ENCODE measurements at places on chromosomes 16 and 17.
A peak's percentile ranks its signal among the peaks of the same experiment; 100 is the strongest.

- H3K4me1 ChIP-seq = peaks cover 11% of the 10 kb centered on the region
- DNase-seq = no peak
- H3K4me3 ChIP-seq = no peak overlapping the region
- H3K27ac ChIP-seq = no peak overlapping the region
- H3K36me3 ChIP-seq = no peaks in the 10 kb centered on the region
Observed at GRCh38 chr16:54174201-54174600, 112.4 kb downstream of the IRX3 start.

DNA sequence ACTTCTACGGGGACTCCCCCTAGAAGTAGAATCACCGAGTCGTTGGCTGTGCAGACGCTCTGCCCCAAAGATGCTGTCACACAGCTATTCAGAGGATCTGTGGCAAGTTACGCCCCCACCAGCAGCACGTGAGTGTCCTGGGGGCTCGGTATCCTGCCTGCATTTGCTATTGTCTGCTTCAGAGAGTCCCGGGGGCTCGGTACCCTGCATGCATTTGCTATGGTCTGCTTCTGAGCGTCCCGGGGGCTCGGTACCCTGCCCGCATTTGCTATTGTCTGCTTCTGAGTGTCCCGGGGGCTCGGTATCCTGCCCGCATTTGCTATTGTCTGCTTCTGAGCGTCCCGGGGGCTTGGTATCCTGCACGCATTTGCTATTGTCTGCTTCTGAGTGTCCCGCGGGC is 23.8 kb upstream of the ZNF469 start:
- H3K36me3 ChIP-seq = no peaks in the 10 kb centered on the region
- H3K27ac ChIP-seq = no peak overlapping the region
- H3K27me3 ChIP-seq = peaks cover 30% of the 10 kb centered on the region
- H3K4me3 ChIP-seq = no peak overlapping the region

- H3K4me1 ChIP-seq = peaks cover 10% of the 10 kb centered on the region
- peaks cover 6% of the 10 kb centered on the region for H3K36me3 ChIP-seq
- peaks cover 25% of the 10 kb centered on the region for H3K27me3 ChIP-seq
- no peak overlapping the region for H3K27ac ChIP-seq
- H3K4me3 ChIP-seq = no peak overlapping the region
Observed at GRCh38 chr17:10316801-10317542, 55.8 kb downstream of the MYH13 start.

DNA sequence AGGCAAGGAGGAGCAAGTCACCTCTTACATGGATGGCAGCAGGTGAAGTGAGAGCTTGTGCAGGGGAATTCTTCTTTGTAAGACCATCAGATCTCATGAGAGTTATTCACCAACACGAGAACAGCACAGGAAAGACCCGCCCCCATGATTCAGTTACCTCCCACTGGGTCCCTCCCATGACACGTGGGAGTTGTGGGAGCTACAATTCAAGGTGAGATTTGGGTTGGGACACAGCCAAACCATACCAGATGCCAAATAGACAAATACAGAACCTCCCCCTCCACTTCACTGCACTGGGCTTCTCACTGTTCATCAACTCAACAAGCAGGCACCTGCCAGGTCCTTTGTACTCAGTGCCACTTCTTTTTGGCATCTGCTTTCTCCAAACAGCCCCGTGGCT is 100.2 kb downstream of the WSCD1 start:
- no peaks in the 10 kb centered on the region for H3K36me3 ChIP-seq
- peaks cover 80% of the 10 kb centered on the region for H3K27me3 ChIP-seq
- no peak overlapping the region for H3K4me3 ChIP-seq
- DNase-seq = peak; percentile 9
- H3K27ac ChIP-seq = no peak overlapping the region

DNA sequence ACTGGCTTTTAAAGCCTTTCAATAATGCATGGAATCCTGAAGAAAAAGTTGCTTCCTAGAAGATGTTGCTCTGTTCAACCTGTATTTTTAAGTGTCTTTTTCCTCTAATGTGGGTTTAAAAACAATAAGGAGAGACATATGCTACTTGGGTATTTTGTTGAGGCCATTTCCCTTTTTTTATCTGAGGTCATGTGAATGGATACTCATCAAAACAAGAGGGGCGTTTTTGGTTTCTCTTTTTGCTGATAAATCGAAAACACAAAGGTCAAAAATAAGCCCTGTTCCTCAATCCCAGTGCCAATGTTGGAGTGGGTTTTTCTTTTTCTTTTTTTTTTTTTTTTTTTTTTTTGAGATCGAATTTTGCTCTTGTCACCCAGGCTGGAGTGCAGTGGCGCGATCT is 468.0 kb upstream of the RBFOX1 start:
- no peak overlapping the region for H3K4me3 ChIP-seq
- no peaks in the 10 kb centered on the region for H3K36me3 ChIP-seq
- no peaks in the 10 kb centered on the region for H3K27me3 ChIP-seq
- H3K4me1 ChIP-seq = no peaks in the 10 kb centered on the region
- H3K27ac ChIP-seq = no peak overlapping the region

DNA sequence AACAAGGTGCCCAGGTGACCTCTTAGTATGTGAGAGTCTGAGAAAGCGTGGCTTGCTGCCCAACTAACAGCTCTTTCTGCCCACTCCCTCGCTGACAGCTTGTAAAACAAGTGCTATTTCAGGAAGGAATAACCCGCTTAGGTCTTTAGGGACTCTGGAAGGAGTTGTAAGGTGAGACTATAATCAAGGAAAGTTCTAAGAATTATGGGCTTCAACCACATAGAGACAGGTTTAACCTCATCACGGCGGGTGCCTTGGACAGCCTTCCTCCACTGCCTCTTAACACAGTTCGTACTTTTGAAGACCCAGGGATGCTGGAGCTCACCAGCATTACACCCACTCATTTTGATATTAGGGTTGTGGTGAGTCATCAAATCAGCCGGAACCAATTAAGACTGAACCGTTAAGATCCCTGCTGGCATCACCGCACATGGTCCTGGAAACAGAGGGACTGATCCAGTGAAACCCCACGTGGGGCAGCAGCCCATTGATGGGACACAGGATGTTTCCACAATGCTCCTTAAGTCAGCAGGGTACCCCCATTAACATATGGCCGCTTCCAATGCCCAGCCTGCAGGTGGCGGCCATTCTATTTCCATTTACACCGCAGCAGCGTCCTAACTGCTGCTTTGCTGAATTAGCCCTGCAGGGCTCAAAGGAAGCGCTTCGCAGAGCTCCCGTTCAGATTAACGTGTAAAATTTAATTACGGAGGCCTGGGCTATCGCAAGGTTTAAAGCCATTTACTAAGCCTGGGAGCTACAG is 176.6 kb upstream of the SDK2 start:
- H3K4me3 ChIP-seq = no peak overlapping the region
- peaks cover 11% of the 10 kb centered on the region for H3K27me3 ChIP-seq
- H3K27ac ChIP-seq = no peak overlapping the region
- DNase-seq = no peak
- H3K4me1 ChIP-seq = no peaks in the 10 kb centered on the region
- no peaks in the 10 kb centered on the region for H3K36me3 ChIP-seq

- no peak for DNase-seq
- no peak overlapping the region for H3K4me3 ChIP-seq
- H3K27ac ChIP-seq = no peak overlapping the region
- H3K27me3 ChIP-seq = no peaks in the 10 kb centered on the region
- no peaks in the 10 kb centered on the region for H3K36me3 ChIP-seq
- H3K4me1 ChIP-seq = no peaks in the 10 kb centered on the region
Observed at GRCh38 chr16:17204644-17205043, 266.1 kb downstream of the XYLT1 start.

DNA sequence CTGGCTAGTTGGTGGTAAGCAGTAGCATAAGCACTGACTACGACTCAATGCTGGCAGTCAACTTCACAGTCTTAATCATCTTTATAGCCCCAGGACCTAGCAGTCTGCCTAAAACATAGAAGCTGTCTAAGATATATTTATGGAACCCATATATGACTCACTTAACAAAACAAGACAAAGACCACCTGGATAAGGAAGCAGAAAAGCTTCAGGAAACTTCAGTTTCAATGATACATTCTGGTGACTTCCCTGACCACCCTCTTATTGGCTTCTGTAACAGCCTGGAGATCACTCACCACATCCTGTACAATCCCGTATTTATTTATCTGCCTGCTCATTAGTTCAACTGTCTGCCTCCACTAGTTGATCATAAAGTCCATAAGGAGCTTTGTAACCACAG is 95.5 kb downstream of the PMP22 start:
- H3K4me3 ChIP-seq = no peak overlapping the region
- H3K36me3 ChIP-seq = no peaks in the 10 kb centered on the region
- H3K27me3 ChIP-seq = peaks cover 14% of the 10 kb centered on the region
- peaks cover 11% of the 10 kb centered on the region for H3K4me1 ChIP-seq
- peak; percentile 24 for DNase-seq

DNA sequence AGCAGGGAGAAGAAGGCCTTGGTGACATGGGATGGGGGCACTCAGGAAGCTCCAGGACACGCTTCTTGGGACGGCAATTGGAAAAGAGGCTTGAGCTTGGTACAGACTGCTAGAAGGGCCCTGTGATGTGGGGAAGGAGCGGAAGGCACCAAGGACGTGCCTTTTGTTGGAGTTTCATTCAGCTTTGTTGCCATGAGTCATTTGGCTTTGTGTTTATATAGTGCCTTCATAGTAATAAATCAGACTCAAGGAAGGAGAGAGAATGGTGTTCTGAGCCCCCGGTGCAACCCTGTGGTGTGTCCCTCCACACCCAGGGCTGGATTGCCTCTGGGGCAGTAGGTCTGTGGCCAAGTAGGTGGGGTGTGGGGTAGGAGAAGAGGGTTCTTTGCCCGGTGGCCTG is 7.4 kb upstream of the TBX4 start:
- no peak for DNase-seq
- no peaks in the 10 kb centered on the region for H3K4me1 ChIP-seq
- H3K36me3 ChIP-seq = no peaks in the 10 kb centered on the region
- no peaks in the 10 kb centered on the region for H3K27me3 ChIP-seq

GRCh38 chr17:81735264-81736102 is 23.4 kb downstream of the SLC25A10 start:
- peak; percentile 39 for DNase-seq
- H3K36me3 ChIP-seq = no peaks in the 10 kb centered on the region

DNA sequence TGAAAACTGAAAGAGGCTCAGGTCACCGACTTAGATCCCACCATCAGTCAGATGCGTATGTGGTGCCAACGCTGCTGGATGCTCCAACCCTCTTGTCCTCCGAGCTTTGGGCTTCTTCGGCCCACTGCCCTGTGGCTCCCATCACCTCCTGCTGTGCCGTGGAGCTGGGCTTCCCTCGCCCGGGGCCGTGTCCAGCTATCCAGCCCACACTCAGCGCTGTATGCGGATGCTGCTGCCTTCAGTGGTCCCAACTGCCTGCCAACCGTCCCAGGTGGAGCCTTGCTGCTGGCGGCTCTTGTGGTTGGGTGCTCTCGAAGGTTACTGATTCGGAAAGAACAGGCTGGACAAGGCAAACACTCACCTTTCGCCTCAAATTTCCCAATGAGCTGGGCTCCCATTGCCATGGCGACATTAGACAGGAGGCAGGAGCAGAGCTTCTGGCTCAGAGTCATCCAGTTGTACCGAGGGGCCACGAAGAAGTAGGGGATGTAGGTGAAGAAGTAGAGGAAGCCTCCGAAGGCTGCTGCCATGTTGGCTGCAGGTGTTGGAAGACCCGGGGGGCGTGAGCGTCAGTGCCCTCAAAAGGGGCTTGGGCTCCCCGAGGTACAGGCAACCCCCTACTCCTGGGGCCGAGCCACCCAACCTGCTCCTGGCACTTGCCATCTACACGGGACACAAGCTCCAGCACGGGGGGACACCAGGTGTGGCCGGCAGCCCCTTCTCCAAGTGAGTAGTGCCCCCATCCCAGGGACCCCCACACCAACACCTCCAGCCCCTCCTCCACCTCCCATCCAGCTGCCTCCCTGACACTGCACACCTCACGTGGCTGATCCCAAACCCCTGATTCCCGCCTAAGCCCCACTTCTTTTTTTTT is 32.2 kb downstream of the ABCA3 start:
- H3K27ac ChIP-seq = no peak overlapping the region
- peaks cover 14% of the 10 kb centered on the region for H3K27me3 ChIP-seq
- no peaks in the 10 kb centered on the region for H3K4me1 ChIP-seq
- no peak overlapping the region for H3K4me3 ChIP-seq
- DNase-seq = no peak

DNA sequence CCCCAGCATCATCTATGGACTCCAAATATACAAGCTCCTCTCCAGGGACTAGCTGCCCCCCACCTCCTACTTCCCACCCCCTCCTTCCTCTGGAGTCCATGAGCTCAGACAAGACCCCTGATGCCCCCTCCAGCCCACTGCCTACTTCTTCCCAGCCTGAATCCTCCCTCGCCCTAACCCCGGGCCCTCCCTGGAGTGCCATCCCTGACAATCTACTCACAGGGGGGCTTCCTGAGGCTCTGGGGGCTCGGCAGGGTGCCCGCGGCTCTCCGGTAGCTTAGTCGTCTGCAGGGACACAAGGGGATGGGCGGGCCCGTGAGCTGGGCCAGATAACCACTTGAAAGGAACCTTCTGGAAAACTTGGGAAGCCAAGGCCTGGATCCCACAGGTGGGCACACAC is 15.1 kb downstream of the MPP3 start:
- no peak for DNase-seq
- H3K36me3 ChIP-seq = peaks cover 33% of the 10 kb centered on the region
- H3K4me1 ChIP-seq = peaks cover 8% of the 10 kb centered on the region
- no peak overlapping the region for H3K4me3 ChIP-seq

- H3K27ac ChIP-seq = peak overlapping the region; percentile 43
- no peaks in the 10 kb centered on the region for H3K27me3 ChIP-seq
- DNase-seq = peak; percentile 93
- H3K36me3 ChIP-seq = peaks cover 14% of the 10 kb centered on the region
Observed at GRCh38 chr16:84785843-84786581, 33.8 kb upstream of the CRISPLD2 start.

DNA sequence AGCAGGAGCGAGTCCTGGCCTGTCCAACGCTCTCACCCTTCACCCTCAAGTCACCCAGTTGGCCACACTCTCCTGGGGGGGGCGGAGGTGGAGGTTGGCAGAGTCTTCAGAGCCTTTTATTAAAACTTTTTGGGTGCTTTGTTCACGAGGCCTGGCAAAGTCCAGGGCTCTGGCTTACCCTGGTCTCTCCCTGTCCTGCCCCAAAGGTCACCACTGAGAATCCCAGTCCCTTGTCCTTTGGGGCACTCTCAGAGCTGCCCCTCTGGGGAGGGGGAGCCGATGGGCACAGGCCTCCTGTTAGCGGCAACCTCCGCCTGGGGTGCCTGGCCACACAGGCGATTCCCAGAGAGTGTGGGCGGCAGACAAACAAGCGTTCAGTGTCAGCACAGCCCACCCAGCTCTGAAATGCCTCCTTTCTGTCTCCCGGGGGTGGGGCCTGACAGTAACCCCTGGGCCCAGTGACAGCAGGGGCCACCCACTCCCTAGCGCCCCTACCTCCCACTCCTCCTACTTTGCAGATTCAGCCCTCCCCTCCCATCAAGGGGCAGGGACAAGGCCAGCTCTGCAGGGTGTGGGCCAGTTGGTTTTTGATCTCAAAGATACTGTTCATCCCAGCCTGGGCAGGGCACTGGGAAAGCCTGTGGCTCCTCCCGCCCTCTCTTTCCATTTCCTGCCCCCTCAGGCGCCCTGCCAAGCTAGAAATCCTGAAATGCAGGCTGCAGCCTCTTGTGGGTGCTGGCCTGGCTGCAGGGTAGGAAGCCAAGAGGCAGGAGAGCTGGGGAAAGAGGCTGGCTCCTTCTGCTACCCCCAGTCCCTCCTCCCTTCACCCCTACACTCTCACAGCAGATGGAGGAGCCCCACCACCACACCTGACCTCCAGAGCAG is 36.6 kb upstream of the EMP2 start:
- H3K4me3 ChIP-seq = peak overlapping the region; percentile 2
- H3K36me3 ChIP-seq = no peaks in the 10 kb centered on the region
- DNase-seq = peak; percentile 88
- H3K4me1 ChIP-seq = peaks cover 17% of the 10 kb centered on the region

GRCh38 chr16:15765880-15766279 is 90.9 kb downstream of the MYH11 start:
- no peaks in the 10 kb centered on the region for H3K4me1 ChIP-seq
- H3K36me3 ChIP-seq = no peaks in the 10 kb centered on the region
- DNase-seq = peak; percentile 49
- H3K27me3 ChIP-seq = peaks cover 34% of the 10 kb centered on the region
- H3K27ac ChIP-seq = no peak overlapping the region
